Left colon (tissue), 2 donors: ENCODE measurements at places on chromosomes 12 and 14. TPM values are rescaled to one million over a fixed set of nuclear protein-coding genes. Genes with fewer than 3 reads are reported as not detected.

DNA sequence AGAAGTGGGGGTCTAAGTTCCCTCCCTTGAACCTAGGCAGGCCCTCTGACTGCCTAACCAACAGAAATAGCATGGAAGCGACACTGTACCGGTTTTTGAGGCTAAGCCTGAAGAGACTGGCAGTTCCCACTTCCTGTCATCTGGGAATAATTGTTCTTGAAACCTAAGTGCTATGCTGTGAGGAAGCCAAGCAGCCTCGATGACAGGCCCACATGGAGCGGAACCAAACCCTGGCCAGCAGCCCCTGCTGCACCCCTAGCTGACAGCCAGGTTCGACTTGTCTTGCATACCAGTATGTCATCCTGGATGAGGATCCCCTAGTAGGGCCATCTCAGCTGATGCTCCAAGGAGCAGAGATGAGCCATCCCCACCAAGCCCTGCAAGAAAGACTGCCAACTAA lies 6.4 kb upstream of the GPR68 start:
- no peak for DNase-seq

DNA sequence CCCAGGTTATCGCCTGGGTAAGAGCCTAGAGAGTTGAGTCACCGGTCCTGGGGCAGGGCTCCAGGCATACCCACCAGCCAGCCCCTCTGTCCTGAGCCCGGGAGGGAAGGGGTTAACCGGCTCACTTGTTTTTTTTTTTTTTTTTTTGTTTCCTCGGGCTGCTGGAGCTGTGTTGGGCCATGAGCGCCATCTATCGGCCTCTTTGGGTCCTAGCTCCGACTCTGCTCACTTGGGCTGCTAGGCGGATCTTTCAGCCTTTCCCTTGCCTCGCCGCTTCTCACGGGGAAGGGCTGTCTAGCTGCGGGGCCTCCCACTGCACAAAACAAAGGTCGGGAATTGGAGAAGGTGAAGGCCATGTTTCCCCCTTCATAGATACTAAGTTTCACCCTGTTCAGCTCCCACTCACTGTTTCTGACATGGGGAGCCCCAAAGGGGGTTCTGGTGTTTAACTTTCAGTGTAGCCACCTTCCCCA lies 2.8 kb upstream of the SMUG1 start:
- peak; percentile 85 for DNase-seq

GRCh38 chr12:120536064-120536791 lies 2.1 kb downstream of the RNF10 start:
- DNase-seq = peak; percentile 41

The CFAP251 gene
- total RNA-seq = 0.34 TPM

DNA sequence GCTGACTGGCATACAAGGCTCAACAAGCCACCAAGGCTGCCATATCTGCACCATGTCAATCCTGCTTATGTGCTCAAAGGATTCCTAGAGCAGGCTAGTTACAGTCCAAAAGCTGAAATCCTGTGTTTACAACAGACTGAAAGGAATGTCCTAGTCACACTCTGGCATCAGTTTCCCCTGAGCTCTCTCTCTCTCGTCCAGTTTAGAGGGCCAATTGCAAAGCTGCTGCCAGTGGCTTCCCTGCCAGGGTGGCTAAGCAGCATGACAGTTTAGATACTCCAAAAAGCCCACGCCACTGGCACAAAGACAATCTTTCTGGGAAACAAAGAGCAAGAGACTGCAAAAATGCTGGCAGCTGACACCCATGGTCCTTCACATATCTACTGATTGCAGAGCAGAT lies 392.1 kb downstream of the RPS29 start:
- peak; percentile 8 for DNase-seq

DNA sequence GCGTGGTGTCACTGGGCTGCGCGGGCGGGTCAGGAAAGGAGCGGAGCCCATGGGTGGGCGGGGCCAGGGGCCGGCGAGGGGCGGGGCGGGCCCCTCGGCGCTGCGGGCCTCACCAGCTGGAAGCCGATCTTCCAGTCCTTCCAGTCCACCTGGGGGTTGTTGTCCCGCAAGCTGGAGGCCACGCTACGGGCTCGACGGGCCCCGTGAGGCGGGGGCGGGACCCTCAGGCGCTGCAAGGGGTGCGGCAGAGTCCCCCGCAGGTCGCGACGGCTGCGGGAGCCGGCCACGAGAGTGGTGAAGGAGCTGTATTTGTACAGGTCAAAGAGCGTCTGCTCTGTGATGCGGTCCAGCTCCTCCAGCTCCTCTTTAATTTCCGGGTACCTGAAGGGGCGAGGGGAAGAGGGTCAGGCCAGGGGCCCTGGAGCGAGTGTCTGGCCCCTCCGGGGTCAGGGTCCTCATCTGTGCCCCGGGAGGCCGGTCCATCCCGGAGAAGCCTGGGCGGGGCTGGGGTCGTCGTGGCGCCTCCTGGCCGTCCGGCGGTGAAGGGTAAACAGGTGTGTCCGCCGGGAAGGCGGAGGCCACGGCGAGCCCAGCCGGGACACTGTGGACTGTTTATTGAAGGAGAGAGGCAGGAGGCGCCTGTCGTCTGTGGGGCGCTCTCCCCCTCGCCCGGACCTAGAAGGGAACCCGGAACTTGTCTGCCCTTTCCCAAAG lies 11.9 kb downstream of the SCNN1A start:
- peak; percentile 87 for DNase-seq

DNA sequence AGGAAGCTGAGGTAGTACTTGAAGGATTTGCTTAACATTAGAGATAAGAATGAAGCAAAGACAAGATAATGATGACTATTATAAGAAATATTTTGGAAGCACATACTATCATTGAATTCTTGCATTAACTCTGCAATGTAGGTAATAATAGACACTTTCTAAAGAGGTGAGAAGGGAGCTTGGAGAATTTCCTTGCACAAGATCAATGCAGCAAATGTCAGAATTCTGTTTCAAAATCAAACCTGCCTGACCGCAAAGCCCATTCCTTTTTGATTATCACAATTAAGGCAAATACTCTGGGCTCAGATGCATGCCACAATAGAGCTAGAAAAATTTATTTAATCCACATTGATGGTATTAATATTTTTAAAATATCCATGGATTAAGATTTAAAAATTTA lies 50.4 kb upstream of the RIC8B start:
- DNase-seq = no peak

DNA sequence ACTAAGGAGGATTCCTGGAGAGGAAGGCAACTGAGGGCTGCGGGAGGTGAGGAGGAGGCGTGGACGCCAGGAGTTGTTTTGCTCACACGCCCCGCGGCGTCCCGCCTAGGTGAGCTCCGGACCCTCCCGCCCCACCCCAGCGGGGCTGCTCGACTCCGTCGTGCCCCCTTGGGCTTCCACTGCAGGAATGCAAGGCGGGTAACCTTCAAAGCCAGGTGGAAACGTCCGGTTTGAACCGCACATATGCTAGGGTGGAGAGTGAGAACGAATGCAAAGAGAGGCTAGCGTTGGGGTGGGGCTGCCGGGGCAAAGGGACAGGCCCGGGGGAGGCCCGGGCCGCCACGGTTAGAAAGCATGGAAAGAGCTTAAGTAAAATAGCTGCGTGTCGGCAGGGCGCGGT lies 5.4 kb upstream of the DPPA3 start:
- DNase-seq = no peak

The TCL1B gene
- not detected for total RNA-seq

- no peak for DNase-seq
Observed at GRCh38 chr12:88273875-88274274, 131.8 kb downstream of the TMTC3 start.

The ZDHHC22 gene
- total RNA-seq = not detected

The TMTC2 gene
- 14.7 TPM for total RNA-seq
